GM12864 (cell line): ENCODE measurements at places on chromosomes 12 and 14.

- DNase-seq: no peak
These were observed 17.1 kb downstream of the PDZRN4 start for GRCh38 chr12:41205070-41205709.

- no peak for DNase-seq
These were observed 45.4 kb upstream of the CCND2 start for GRCh38 chr12:4228122-4228580.

- no peak for DNase-seq
These were observed 20.3 kb downstream of the MTA1 start for GRCh38 chr14:105439710-105440553.

DNA sequence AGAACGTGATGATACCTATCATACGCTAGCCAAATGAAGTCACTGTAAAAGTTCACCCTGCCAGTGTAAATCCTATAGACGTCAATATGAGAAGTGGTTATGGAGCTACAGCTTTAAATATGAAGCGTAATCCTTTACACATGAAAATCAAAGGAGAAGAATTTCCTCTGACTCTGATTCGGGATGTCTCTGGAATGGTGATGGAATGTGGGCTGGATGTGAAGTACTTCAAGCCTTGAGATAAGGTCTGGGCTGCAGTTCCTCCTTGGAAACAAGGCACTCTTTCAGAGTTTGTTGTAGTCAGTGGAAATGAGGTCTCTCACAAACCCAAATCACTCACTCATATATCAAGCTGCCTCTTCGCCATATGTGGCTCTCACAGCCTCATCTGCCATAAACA, 53.1 kb upstream of the NAP1L1 start:
- no peak for DNase-seq

- DNase-seq: no peak
These were observed 106.4 kb downstream of the WIF1 start for GRCh38 chr12:65014504-65015271.

- DNase-seq: no peak
These were observed 40.5 kb downstream of the DUSP6 start for GRCh38 chr12:89311703-89312293.

DNA sequence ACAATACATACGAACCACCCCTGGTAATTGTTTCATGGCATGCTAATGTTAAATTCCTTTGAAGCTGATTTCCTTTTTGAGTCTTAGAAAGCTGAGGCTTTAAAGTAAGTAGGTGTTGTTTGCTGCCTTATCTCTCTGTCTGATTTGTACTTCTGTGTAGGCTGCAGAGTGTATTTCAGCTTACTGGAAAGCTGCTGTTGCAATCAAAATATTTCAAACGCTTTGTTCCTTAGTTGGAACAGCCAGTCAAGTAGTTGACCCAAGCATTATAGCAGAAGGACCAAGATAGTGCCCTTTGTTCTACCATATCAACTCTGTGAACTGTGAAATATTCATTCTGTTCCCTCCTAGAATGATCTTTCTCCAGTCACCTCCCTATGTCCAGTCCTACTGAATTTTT, 3.1 kb downstream of the PKP2 start:
- DNase-seq: no peak

GRCh38 chr14:32471181-32471580, 142.1 kb downstream of the AKAP6 start:
- no peak for DNase-seq

- no peak for DNase-seq
These were observed 7.5 kb downstream of the VTI1B start for GRCh38 chr14:67666750-67667449.

DNA sequence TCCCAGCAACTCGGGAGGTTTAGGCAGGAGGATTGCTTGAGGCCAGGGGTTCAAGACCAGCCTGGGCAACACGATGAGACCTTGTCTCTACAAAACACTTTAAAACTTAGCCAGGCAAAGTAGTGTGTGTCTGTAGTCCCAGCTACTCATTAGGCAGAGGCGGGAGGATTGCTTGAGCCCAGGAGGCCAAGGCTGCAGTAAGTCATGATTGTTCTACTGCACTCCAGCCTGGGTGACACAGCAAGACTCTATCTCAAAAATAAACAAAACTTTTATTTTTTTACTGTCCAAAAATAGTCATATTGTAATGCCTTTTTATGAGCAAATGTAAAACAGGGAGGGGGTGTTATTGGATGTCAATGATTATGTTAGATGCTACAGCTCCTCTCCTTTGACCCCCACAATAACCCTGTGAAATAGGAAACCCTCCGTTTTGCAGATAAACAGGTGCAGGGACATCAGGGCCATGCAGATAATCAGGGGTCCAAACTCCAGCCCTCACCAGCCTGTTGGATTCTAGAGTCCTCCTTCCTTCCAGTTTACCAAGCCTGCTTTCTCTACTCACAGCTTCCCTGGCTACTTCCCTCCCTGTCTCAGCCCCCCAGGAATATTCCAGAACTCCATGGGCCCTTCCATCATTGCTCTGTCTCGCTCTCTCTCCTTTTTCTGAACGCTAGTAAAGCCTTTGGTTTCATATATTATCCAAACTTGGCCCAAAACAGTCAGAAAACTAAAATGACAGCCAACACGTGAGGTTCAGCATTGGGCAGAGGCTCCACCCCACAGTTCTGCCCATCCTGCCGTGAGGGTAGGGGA, 5.9 kb upstream of the FBLN5 start:
- DNase-seq: no peak

DNA sequence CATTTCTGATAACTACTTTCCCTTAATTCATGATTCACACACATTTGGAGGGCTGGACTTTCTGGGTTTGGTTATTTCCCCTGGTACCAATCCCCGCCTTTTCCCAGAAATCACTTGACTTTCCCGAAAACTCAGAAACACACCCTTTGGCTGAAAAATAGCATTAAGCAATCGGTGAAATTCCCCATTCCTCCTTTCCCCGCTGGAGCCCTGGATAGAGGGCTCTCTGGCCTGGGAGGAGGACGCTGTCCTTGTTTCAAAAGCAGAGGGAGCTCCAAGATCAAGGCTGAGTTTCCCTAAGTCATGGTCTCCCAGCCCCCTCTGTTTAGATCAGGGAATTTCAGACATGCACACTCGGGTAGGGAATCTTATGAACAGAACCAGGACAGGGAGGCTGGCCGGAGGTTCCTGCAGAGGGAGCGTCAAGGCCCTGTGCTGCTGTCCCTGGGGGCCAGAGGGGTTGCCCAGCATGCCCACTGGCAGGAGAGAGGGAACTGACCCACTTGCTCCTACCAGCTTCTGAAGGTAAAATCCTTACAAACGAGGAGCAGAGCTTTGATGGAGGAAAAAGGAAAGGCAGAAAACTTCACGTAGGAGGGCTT, at the start of gene C1S:
TSS of gene C1S (plus strand) at position 366 of the 602 bp plus-strand sequence. CDS start 1,195 bp downstream, outside the sequence.
- DNase-seq: no peak

- DNase-seq: no peak
These were observed 95.0 kb downstream of the SYT1 start for GRCh38 chr12:78959556-78959955.

GRCh38 chr12:90281154-90281868, 572.7 kb upstream of the ATP2B1 start:
- DNase-seq: no peak

DNA sequence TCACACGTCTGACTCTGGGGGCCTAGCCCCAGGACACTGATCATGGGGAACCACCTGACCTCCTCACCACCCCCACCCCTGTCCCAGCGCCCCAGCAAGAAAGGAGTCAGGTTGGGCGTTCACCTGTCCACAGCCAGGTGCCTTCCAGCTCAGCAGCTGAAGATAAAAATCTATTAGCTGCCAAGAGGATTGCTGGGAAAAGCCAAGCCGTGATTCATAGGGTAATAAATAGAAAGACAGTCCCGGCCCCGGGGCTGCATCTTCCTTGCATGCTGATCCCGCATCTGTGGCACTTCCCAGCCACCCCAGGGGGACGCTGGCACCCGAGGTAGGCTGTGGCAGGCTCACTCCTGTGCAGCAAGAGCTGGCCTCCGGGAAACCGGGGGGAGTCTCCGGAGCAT, 70.2 kb upstream of the NCOR2 start:
- DNase-seq: no peak

DNA sequence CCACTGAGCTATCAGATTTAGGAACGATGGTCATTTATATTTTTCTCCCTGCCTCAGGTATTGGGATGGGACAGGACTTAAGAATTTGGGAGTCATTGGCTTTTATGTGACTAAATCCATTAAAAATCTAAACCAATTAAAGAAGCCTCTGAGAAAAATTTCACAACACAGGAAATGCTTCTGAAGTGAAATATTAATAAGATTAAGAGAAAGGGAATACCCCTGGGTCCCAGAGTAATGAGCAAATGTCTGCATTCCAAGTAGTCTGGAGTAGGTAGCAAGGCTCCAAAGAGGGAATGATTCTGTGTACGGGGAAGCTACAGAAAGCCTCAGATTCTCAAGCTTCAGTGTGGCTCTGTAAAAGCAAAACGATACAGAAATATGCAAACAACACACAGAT, 707 bp upstream of the MED6 start:
- no peak for DNase-seq

DNA sequence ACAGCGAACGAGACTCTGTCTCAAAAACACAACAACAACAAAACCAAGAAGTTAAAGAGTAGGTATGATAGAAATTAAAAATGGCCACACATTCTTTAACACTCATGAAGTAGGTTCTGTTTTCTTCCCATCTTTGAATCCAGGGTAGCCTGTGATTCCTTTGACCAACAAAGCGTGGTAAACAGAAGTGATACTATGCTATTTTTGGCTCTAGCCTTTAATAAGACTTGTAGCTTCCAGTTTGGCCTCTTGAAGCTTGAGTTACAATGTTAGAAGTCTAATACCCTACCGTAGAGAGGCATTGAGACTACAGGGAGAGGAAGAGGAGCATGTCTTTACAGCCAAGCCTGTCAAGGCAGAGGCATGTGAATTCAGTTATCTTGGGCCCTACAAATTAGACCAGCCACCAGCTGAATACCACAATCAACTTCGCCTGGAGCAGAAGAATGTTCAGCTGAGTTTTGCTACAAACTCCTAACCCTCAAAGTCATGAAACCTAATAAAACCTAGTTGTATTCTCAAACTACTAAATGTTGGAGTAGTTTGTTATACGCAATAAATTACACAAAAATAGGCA, 4.9 kb upstream of the NEMF start:
- DNase-seq: no peak

DNA sequence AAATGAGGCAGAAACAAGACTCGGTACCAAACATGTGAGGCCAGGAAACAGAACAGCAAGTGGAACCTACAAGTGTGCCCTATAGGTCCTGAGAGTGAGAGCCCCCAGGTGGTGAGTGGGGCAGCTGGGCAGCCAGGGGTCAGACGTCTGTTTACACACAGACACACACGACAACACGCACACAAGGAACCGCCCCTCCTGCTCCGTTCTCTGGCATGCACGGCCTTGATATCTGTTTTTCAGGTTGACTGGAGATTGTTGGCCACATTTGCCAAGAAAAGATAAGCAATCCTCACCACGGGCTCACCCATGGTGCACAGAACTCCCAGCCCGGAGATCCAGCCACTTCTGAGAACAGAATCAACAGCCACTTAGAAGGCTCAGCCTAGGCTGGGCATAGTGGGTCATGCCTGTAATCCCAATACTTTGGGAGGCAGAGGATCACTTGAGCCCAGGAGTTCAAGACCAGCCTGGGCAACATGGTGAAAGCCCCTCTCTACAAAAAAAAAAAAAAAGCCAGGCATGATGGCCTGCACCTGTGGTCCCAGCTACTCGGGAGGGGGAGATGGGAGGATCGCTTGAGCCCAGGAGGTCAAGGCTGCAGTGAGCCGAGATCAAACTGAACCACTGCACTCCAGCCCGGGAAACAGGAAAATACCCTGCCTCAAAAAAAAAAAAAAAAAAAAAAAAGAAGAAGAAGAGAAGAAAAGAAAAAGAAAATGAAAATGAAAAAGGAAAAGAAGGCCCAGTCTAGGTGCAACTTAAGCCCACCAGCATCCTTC, 19.4 kb upstream of the EIF5 start:
- no peak for DNase-seq

DNA sequence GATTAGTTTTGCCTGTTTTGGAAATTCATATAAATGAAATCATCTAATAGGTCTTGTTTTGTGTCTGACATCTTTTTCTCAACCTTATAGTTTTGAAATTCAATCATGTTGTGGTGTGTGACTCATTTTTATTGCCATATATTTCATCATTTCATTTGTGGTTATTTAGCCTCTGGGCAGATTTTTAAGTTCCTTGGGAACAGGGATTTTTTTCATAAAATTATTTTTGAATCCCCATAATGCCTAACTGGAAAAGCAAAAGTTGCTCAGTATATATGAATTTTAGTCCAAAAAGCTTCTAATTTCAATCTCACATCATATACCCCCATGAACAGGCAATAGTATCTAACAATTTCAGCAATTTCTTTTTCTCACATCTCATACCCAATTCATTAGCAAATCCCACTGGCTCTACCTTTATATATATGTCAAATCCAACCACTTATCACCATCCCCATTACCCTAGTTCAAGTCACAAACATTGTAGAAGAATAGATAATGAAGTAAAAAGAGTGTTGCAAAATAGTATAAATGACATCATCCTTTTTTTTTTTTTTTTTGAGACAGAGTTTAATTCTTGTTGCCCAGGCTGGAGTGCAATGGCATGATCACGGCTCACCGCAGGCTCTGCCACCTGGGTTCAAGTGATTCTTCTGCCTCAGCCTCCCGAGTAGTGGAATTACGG, 2.6 kb upstream of the OR6J1 start:
- DNase-seq: no peak

DNA sequence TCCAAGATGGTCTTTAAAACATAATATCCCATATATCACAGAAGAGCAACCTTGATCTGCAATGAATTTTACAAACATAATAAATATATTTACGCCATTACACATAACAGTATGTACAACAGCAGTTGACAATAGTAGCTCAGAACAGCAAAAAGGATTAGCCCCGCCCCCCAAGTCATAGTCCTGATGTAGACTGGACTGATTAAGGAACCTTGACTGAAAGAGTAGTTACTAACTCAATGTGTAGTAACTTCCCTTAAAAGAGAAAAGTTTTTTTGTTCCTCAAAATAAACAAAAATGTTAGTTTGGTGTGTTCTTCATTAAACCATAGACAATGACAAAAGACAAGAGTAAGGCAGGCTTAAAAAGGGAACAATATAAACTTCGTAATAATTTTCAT, 44.5 kb downstream of the GTF2A1 start:
- DNase-seq: no peak

- no peak for DNase-seq
These were observed 204.5 kb upstream of the SFSWAP start for GRCh38 chr12:131506426-131506825.

DNA sequence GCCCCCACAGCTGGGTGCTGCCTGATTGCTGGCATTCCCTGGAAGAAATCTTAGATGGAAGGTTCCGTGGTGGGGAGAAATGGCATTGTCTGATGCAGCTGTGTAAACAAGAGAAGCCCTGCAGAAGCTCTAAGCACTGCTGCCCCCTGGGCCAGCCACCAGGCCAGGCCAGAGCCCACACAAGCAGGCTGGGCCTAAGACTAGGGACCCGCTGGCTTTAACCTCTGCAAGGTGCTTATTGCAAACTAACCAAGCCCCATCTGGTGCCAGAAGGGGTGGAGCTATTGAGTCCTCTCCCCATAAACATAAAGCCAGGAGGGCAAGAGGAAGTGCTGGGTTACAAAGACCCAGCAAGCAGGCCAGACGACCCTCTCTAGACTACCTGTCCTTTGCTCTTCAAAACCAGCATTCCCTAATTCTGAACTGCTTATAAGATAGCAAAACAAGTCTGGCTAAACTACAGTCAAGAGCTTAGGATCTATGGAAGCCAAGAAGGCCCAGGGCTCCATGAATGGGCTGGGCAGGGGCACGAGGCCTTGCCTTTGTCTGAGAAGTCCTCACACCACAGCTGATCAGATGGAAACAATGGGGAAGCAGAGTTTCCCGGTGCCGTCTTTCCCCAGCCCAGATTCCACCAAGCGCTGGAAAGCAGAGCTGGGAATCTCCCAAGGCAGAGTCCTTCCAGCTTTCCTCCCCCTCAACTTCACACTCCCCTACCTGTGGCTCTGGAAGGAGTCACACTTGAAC, 28.8 kb downstream of the P2RX4 start:
- no peak for DNase-seq
